Inflammatory macrophage (primary cell): ENCODE measurements at places on chromosomes 3 and 15.

- no peak for DNase-seq
These were observed 11.5 kb upstream of the EHD4 start for GRCh38 chr15:41983621-41984571.

- no peak for DNase-seq
These were observed 203.9 kb downstream of the NEK10 start for GRCh38 chr3:27165321-27165721.

- no peak for DNase-seq
These were observed 11.3 kb upstream of the C3orf52 start for GRCh38 chr3:112074616-112075497.

DNA sequence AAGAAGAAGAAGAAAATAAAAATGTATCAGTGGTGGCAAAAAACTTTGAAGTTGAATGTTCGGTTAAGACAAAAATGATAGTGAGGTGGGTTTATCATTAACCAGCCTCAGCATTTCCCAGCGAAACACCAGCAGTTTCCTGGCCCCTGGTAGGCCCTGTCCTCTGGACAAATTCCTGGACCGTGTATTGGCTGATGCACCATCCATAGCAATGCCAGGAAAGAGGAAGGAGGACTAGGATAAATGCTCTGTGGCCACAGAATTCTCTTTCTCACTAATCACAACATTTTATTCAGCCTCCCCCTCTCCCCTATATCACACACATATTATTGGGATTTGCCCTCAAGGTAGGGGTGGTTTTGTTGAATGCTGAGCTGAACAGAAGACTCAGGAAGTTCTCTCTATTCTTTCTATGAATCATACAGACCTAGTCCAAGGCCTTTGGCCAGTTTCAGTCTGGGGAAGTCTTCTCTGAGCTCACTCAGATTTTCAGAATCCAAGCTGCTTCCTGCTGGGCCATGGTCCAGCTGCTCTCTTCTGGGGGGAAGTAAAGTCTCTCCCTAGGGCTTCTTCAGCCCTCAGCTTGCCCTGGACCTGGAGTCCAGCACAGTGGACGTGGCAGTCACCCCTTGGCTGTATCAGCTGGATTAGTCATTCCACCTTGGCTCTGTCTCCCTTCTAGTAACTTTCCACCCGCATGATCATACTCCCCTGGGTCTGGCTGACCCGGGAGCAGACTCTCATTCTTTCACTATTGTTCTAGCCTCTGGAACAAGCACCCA, 27.6 kb downstream of the SLC28A1 start:
- peak; percentile 17 for DNase-seq

DNA sequence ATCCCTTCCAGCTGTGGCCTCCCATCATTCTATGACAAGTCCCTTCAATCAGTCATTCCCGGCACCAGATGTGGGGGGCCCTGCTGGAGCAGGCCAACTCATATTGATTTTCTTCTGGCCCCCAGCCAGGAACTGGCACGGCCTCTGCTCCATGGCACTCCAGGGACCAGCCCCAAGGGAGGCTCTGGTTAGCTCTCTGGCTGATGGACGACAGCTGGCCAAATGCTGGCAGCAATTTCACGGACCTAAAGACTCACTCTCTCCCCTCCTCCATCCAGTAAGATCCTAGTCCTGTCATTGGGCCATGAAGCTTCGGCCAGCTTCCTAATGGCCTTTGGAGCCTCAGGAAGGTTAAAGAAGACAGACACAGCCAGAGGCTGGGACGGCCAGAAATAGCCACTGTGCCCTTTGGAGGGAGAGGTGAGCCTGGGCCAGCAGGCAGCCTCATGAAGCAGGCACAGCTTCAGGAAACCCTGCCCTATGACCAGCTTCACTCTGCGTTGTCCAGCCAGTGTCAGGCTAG, 131.0 kb downstream of the MEX3B start:
- DNase-seq = no peak

DNA sequence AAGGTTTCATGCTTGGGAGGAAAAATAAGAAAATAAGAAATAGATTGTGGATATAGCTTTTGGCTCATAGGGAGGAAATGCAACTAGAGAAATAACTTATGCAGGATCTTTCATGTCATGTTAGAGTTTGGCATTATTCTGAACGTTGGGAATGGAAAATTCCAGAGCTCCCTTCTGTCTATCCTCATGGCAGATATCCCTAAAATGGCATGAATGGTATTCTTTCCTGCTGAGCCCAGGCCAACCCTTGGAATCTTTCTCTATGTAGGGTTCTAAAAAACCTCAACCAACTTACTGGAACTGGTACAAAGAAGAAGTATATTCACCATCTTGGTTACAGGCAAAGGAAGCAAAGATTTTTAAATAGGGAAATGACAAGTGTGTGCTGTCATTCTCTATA, 212.5 kb downstream of the CHST2 start:
- no peak for DNase-seq

- no peak for DNase-seq
These were observed 124.4 kb upstream of the TOPAZ1 start for GRCh38 chr3:44117239-44117638.

- DNase-seq = peak; percentile 47
These were observed 877 bp downstream of the NIT2 start for GRCh38 chr3:100335434-100335833.

GRCh38 chr3:169146179-169146665, 517.3 kb downstream of the MECOM start:
- no peak for DNase-seq

- DNase-seq = peak; percentile 26
These were observed 1.8 kb upstream of the PLXND1 start for GRCh38 chr3:129608087-129608935.

DNA sequence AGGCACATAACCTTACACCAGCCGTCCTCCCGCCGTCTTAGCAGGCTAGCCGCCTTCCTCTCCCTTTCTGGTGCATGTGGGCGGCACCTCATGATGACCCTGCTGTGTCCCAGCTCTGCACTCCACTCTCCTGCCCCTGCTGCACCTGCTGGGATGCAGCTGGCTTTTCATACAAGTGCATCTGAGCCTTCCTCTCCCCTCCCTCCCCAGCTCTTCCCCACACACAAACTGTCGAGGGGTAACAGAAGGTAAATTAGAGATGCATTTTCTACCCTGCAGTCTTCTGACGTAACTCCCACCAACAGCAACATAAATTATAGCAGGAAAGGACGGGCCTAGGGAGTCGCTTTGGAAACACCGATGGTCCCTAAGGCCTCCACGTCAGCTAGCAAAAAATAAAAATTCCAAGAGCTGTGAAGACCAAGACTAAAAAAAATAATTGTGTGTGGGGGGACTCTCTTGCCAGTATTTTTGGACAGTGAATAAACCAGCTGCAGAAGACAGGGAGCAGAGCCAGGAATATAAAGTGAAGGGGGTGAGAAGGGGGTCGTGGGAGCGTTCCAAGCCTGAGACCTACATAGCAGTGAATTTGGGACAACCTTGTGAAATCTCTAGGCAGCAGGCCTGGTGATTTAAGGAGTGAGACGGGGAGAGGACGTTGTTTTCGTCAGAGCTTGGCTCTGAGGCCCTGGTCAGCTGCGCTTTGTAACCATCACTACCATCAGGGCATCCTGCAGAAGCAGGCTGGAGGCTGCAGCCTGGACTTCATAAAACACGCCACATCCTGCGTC, 216.2 kb downstream of the ADAMTS17 start:
- no peak for DNase-seq
